ENCODE measurements at places on chromosomes 11 and 22.

- DNase-seq: no peak
Observed at GRCh38 chr11:132056689-132057088, 686.3 kb downstream of the NTM start.

GRCh38 chr11:56916587-56916986 lies 72.1 kb upstream of the OR5AK2 start:
- DNase-seq: no peak

- DNase-seq: no peak
Observed at GRCh38 chr22:20550851-20551744, 43.7 kb downstream of the MED15 start.

GRCh38 chr11:27571154-27571810 lies 64.7 kb upstream of the LIN7C start:
- no peak for DNase-seq

DNA sequence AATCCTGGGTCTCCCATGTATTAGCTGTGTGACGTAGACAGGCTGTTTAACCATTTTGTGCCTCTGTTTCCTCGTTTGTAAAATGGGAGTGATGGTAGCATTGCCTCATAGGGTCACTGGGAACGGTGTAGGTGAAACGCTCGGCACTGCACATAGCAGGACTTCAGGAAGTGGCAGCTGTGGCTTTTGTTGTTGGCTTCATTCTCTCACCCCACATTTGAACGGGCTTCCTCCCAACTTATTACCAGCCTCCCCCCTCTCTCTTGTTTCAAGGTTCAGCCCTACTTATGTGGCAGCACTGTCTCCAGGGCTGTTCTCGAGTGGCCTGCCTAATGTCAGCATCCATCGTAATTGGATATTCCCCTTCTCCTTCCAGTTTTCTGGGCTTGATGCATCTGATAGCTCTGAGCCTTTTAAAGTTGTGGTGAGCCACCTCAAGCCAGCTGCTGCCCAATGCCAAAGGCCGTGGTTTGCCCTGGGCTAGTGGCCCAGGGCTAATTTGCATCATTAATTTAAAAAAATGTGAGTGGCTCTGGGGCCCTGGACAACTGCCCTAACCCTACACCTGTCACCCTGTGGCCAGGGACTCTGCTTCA lies 217.8 kb upstream of the TBCEL start:
- DNase-seq: no peak

- DNase-seq: no peak
Observed at GRCh38 chr22:27534720-27535125, 266.8 kb downstream of the MN1 start.

GRCh38 chr11:117020869-117021564 lies 77.2 kb downstream of the SIK3 start:
- DNase-seq: no peak

GRCh38 chr22:48500471-48501230 lies 1327.0 kb downstream of the BRD1 start:
- DNase-seq: no peak

DNA sequence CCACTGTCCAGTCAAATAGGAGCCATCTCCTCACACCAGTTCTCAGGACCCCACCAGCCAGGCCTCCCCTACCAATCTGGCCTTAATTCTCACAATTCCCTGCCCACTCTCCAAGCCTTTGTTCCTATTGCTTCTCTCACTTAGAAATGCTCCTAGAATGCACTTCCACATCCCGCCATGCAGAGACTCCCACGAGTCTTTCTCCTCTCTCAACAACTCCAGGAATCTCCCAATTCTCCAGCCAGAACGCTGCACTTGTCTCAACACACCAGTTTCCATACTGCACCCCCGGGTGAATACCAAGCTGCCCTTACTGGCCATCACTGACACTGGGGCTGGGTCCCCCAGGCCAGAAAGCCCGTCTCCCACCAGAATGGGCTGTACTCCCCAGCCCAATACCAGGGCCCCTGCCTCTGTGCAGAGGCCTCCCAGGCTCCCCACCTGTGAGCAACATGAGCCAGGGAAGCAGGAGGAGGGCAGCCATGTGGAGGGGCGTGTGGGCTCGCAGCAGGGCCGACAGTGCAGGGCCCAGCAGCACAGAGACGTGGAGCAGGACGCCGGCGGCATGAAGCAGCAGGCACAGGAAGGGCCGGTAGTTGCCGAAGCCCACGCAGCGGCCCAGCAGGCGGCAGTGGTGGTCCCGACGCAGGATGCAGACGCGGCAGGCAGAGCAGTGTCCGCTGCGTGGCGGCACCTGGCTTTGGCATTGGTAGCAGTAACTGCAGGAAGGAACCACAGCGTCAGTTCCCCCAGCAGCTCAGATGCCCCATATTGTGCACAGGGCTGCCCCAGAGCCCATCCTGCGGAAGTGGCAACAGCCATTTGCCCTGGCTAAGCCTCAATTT lies 2.4 kb downstream of the ZDHHC24 start:
- peak; percentile 16 for DNase-seq

GRCh38 chr11:6062691-6063358 lies 32.3 kb upstream of the OR56A1 start:
- no peak for DNase-seq

GRCh38 chr11:128365044-128365443 lies 222.3 kb downstream of the ETS1 start:
- DNase-seq: no peak

DNA sequence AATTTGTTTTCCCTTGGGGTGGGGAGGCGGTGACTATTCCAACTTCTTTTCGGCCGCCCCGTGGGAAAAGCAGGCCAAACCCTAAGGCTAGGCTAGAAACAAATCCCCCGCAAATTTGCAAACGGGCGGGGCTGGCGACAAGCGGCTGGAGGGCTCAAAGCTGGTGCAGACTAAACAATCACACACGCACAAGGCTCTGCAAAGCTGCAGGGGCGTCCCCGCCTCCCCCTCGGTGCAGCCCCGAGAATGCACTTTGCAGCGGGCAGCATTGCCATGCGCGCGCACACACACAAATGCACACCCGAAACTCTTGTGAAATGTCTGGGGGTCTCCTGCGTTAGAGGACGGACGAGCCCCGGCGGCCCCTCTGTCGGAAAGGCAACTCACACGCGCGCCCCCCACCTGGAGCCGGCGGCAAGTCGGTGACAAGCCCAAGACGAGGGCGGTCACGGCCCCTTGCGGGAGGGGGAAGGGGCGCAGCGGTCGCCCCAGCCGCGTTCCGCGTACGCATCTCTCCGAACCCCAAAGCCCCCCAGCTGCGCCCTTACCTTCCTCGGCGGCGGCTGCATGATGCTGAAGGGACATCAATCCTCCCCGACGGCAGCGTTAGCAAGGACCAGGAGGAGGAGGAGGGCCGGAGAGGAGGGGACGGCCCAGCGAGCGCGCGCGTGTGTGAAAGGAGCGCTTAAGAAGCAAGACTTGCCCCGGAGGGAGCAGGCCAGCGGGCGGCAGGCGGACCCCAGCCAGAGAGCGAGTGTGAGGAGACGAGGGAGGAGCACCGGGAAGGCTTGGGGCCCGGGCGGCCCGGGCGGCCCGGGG lies 600 bp downstream of the FCHSD2 start:
- DNase-seq: peak; percentile 17

- no peak for DNase-seq
Observed at GRCh38 chr11:115585361-115586024, 81.3 kb upstream of the CADM1 start.

DNA sequence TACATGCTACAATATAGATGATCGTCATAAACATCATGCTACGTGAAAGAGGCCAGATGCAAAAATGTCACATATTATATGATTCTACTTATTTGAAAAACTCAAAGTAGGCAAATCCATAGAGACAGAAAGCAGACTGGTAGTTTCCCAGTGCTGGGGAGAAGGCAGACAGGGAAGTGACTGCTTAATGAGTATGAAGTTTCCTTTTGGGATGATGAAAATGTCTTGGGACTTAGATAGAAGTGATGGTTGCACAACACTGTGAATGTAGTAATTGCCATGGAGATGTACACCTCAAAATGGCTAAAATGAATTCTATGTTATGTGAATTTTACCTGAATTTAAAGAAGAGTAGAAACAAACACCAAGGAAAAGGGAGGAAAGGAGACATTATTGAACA lies 45.2 kb upstream of the EHF start:
- no peak for DNase-seq

- DNase-seq: no peak
Observed at GRCh38 chr22:20748731-20749428, 25.0 kb upstream of the SERPIND1 start.

- DNase-seq: no peak
Observed at GRCh38 chr11:33135216-33135615, 26.1 kb downstream of the CSTF3 start.

DNA sequence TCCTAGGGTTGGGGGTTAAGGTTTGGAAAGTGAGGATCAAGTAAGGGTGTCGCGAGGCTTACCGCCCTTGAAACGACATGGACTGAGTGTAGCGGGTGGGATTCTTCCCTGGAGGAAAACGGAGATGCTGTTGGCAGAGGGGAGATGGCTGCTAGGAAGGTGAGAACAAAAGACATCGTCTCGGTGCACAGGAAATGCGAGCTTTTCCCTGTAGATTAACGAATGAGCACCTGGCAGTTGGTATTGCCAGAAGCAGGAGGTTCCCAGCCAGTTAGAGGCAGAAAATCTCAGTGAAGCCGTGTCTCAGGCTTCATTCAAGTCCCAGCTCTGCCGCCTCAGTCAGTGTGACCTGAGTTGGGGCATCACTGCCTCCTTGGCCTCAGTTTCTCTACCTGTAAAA lies 1.4 kb upstream of the LHFPL7 start:
- DNase-seq: no peak

DNA sequence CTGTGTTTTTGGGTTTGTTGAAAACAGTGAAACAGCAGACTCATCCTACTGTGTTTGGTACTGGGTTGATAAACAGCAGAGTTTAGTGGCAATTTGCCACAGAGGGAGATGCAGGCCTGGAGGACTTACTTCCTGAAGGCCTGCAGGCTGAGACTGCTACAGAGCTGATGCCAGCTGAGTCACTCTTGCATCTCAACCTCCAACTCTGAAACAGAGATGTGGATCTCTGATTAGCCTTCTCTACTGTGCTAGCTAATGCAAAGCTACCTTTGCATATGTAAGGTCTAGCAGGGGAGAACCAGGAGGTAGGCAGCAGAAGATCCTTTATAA lies 14.3 kb downstream of the ATP5MG start:
- no peak for DNase-seq

DNA sequence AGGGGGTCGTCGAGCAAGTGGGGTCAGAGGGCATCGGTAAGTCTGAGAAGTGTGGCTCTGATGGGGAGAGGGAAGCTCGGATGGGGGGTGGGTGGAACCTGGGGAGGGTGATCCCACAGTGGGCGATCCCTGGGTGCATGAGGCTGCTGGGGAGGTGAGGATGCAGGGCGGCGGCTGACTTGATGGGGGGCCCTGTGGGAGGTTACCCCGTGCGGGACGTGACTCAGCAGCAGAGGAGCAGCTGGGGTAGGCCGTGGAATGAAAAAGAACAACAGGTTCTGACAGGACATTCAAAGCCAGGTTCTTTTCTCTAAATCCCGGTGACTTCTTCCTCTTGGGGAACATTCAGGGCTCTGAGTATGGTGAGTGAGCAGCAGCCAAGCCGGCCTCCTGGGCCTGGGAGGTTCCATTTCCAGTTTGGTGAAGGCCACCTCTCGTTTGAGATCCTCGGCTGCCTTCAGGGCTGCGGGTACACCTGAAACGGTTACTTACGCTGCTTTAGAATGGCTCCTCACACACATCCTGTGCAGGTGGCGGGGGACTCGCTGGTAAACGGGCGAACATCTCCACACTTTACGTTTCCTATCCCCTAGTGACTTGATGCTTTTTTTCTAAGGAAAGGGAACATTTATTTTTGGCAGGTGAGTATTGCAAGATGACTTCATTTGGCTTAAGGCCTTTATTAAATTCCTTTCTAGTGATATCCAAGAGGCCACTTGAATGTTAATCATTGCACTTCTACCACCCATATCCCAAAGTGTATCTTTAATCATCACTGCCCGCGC lies 278.2 kb downstream of the TBC1D22A start:
- DNase-seq: no peak

- DNase-seq: no peak
Observed at GRCh38 chr11:111946499-111946898, 9.4 kb downstream of the DIXDC1 start.

GRCh38 chr11:69899957-69900821 lies 81.0 kb upstream of the FGF3 start:
- DNase-seq: no peak

- no peak for DNase-seq
Observed at GRCh38 chr11:125923012-125923579, 18.8 kb downstream of the DDX25 start.

GRCh38 chr11:255176-255575 lies 18.4 kb downstream of the PSMD13 start:
- DNase-seq: no peak

DNA sequence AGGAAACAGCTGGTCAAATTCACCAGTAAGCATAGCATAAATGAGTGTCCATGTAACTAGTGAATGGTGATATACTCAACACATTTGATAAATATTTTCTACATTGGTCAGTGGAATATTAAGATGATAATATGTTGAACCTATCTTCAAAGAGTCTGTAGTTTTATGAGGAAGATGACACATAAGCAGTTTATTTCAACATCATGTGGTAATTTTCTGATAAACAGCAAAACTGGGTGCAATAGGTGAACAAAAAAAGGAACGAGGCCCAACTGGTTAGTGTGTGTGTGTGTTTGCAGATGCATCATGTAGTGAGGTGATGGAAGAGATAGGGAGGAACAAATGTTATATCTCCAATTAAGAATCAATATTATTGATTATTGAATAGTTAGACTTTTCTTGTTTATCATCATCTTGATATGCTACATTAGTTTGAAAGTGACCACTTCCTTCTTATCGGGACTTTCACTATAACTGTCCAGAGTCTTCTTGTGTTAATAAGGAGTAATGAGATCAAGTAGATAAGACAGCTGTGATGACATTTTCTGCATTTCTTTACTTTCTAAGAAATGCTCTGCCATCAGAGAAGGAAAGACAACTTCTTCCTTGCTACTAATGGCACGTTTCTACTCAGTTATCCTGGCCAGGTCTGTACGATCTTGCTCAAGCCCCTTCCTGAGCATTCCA lies 270.7 kb downstream of the ETS1 start:
- DNase-seq: no peak

GRCh38 chr11:75631086-75631730 lies 37.6 kb downstream of the MAP6 start:
- DNase-seq: no peak

GRCh38 chr11:77510095-77510494 lies 36.2 kb upstream of the PAK1 start:
- no peak for DNase-seq

GRCh38 chr22:32587449-32587848 lies 112.8 kb downstream of the FBXO7 start:
- DNase-seq: no peak

- no peak for DNase-seq
Observed at GRCh38 chr11:38323961-38324761, 1726.1 kb upstream of the RAG2 start.

Data from stimulated activated CD4-positive, alpha-beta T cell treated with anti-CD3 and anti-CD28 coated beads, Interleukin-1b, Interleukin-23, amount 100 ng/mL, for 1 hour (primary cell).